Non-pigmented ciliary epithelial cell (primary cell): ENCODE measurements at places on chromosomes 6 and 20.

- DNase-seq = no peak
Measured at GRCh38 chr6:49269190-49269589, 193.9 kb downstream of the MMUT start.

- no peak for DNase-seq
Measured at GRCh38 chr6:54601600-54602300, 244.8 kb upstream of the FAM83B start.

GRCh38 chr6:17474289-17474688 is 80.9 kb downstream of the CAP2 start:
- no peak for DNase-seq

GRCh38 chr20:6506906-6507305 is 260.6 kb upstream of the BMP2 start:
- DNase-seq = no peak

- DNase-seq = peak; percentile 63
Measured at GRCh38 chr6:38973178-38974057, 75.2 kb upstream of the GLP1R start.

DNA sequence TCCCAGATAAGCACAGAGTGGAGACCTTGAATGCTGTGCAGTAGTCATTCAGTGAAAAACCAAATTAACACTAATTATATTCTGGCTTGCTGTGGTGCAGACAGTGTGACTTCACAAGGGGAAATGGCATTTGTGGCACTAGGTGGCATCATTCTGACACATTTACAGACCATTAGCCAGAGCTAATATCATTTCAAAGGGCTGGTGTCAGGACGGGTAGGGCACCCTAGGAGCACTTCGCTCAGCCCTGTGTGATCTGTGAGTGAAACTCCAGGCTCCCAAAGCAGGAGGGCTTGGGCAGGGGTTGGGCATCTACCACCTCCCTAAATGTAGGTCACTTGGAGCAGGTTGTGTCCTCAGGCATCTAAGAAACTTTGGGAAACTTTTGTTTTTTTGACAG is 555.8 kb downstream of the PKHD1 start:
- no peak for DNase-seq

DNA sequence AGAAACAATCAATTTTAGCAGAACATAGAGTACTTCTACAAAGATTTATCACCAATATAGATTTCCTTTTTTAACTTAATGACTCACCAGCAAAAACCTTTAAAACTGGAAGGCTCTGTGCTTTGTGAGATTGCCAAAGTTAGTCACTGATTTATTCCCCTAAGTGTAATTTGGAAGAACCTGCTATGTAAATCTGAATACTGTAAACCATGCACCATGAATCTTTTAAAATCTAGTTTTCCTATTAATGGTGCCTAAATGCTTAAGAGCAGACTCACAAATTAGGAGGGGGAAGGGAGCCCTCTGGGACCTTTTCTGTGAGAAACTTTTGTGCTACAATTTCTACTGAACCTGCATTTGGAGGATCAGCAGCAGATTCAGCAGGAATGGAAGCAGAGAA is 57.8 kb upstream of the PNRC1 start:
- no peak for DNase-seq

DNA sequence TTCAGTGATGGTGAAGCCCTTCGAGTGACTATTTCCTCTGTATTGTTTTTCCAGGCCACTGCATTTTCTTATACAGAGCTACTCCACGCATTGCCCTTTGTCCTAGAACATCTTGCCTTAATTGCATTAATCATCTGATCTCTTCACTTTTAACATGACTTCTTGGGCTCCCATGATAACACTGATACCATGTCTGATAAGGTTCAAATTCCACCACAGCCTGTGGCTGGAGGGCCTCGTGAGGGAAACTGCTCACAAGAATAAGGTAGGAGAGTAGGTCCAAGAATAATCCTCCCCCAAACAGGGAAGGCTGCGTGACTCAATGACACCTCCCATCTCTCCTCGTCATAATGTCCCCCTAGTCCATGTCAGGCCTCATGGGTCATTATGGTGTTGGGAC is 165.5 kb upstream of the ECI2 start:
- no peak for DNase-seq

GRCh38 chr6:107418118-107418517 is 41.2 kb downstream of the PDSS2 start:
- no peak for DNase-seq

- DNase-seq = no peak
Measured at GRCh38 chr20:59560588-59561227, 43.6 kb upstream of the PHACTR3 start.

- no peak for DNase-seq
Measured at GRCh38 chr6:5995949-5996713, 10.6 kb downstream of the NRN1 start.

DNA sequence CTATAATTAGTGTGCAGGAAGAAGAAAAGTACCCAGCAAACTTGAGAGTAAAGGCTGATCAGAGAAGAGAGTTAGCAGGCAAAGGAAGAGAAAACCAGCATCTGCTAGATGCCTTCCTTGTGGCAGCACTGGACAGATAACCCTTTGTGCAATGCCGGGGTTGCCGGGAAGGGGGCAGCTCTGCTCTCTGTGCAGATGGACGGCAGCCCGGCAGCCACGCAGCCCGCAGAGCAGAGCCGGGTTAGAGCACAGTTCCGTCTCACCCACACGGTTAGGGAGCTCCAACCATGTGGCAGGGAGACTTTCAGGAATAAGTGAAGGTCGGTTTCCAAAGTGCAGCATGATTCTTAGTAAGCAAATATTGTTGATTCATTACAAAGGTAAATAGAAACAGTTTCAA is 80.0 kb upstream of the RPS6KA2 start:
- no peak for DNase-seq

DNA sequence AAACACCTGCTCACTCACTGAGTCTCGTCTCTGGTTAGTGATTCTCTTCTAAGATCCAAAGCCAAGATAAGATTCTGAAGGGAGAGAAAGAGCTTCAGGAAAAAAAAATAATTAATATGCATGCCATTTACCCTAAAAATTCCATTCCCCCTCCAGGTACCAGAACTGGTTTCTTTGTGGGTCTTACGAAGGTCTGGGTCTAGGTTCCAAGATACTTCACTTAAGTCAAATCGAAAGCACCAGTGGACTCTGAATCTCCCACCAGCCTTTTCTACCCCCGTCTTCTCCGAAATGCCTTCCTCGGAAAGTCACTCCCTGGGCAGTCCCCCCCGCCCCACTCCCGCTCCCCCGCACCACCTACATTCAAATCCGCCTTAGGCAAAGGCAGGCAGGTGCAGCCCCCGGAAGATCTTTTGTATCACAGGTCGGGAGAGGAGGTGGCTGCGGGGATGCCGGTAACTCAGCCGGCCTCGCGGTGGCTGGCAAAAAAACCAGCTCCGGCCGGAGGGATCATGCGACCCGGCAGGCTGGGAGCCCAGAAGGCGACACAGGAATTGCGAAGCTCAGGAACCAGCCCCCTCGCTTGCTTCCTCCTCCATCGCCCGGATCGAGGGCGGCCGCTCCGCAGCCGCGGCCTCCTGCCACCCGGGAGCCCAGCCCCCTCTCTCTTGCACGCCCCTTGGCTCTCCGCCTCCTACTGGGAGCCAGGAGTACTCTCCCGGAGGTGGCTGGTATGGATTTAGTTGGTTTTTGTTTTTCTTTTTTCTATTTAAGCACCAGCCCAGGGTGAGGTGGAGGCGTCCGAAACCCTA is at the start of gene BCL2L1:
Gene BCL2L1, minus strand, starts transcription at position 612 of the 812 bp plus-strand sequence. CDS start 650 bp downstream, outside the sequence.
- DNase-seq = no peak

DNA sequence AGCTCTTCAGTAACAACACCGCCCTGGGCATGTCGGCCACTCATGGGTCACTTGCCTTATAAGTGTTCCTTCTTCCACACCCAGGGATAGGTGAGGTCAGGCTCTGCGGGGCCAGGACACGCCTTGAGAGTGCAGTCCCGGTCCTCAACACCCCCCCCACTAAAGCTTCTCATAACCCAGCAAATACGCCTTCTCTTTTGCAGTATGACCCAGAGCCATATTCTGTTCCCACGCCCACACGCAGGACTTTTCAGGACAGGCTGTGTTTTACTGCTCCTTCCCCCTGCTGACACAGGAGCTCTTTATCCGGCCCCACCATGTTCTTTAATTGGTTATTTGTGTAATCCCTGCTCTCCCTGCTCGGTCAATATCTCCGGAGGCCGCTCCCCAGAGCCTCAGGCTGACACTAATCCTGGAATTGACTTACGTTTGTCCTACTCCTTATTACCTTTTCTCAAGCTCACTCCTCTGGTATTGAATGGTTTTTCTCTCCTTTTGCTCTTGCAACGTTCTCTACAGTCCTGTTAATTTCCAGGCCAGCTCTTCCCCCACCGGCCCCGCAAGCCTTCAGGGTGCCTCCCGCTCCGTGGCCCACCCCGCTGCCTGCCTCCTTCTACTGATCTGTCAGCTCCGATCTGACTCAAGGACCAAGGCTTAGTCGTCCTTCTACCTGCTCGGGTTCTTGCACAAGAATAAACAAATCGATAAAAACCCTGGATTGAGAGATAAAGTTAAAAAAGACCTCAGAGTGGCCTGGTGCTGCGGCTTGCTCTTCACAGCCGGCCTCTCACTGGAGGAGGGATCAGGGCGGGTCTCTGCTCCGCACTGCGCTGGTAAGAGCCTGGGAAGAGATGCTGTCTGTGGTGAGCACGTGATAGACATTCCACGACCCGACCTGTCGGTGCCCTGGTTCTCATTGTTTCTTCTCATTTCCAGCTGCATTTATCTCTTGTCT is 357.5 kb downstream of the ZFAND3 start:
- DNase-seq = no peak

DNA sequence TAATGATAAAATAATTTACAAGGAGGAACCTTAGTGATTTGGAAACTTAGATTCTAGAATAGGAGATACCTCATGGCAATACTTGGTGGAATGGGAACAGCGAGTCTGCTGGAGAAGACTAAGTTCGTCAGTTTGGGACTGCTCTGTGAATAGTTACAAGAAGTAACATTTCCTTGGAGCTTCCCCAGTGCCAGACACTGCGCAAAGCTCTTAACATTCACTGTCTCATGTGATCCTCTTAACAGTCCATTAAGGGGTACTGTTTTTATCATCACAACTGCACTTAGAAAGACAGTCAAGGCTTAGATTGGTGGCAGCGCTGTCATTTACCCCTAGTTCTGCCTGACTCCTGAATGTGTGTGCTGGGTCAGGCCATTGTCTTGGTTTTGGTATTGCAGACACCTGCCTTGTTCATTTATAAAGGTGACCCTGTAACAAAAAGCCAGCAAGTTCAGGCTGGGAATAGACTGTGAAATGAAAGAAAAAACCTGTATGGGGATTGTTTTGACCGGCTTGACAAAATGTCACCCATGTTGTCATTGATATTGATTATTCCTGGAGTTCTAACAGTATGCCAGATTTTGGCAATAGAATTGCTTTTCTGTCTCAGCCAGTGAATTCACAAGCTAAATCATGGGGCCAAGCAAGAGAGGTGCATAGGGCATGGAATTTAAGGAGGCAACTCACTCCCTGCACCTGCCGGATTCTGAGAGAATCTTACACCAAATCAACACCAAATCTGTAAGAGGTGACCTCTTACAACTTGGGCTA is 118.4 kb downstream of the SASH1 start:
- no peak for DNase-seq

GRCh38 chr6:81589465-81590313 is 162.8 kb downstream of the TENT5A start:
- DNase-seq = no peak

DNA sequence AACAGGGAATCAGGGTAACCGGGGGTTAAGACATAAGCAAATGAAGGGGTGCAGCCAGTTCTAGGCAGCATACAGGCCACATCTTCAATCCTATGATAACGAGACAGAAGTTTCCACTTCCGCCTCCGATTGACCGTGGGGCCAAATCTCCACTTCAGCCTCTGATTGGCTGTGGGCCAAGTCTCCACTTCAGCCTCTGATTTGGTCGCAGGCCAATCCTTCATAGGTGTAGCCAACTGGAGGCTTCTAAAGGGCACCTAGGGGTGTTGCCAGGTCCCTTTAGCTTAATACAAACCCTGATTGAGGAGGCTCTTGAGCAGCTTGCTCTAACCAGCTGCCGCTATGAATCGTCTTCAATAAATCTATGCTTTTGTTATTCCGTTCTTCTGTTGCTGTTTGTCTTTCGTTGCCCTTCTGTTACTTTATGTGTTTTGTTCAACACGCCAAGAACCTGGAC is 2.1 kb upstream of the ERGIC3 start:
- no peak for DNase-seq

DNA sequence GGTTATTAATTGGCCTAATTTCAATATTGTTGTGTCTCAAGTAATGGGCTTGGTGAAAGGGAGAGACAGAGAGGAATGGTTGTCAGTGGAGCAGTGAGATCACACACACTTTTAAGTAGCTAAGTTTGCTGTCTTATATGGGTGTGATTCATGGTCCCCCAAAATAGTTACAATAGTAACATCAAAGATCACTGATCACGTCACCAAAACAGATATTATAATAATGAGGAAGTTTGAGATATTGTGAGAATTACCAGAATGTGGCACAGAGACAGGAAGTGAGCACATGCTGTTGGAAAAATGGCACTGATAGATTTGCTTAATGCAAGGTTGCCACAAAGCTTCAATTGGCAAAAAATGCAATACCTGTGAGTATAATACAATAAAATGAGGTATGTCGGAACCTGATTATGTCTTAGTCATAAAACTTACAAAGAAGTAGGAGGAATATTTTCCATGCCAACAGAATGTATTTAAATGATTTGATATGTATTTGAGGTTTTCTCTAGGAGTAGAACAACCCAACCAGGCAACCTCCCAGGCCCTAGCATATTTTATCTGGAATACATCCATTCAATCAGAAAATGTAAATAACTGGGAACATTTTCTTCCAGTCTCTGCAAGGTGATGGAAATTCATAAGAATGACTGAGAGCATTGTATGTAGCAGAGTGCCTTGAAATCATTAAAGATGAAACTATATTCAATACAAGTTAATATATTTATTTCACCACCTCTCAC is 167.8 kb downstream of the CARMIL1 start:
- DNase-seq = no peak

DNA sequence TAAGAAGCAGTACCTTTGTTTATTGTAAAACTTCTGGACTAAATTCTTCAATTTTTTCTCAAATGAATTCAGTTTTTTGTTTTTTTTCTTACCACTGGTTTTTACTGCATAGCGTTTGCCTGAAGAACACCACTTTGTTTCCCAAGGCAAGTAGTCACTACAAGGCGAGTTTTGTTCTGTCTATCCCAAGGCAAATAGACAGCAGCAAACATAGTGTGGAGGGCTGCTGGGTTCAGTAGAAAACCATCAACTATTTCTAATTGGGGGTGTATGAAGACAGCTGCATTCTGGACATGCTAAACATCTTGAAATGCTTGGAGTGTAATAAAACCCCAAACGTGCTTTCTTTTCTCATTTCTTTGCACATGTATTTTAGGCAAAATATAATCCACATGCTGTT is 197.4 kb downstream of the ESR1 start:
- DNase-seq = no peak

- DNase-seq = no peak
Measured at GRCh38 chr6:13941902-13942301, 17.1 kb downstream of the RNF182 start.
